ENCODE measurements at places on chromosomes 6 and 20. TPM values are rescaled to one million over a fixed set of nuclear protein-coding genes. Genes with fewer than 3 reads are reported as not detected.

The HTR1B gene
- not detected for total RNA-seq

The PLEKHG1 gene
- total RNA-seq = 0.11 TPM

The B3GAT2 gene
- not detected for total RNA-seq

The PDE10A gene
- 0.11 TPM for total RNA-seq

The MCHR2 gene
- not detected for total RNA-seq

The EPHA7 gene
- not detected for total RNA-seq

The ZFP57 gene
- not detected for total RNA-seq

The UTRN gene
- total RNA-seq = 103 TPM

The HLA-E gene
- 203 TPM for total RNA-seq

The BEND3 gene
- total RNA-seq = 1.8 TPM

The SLC22A3 gene
- total RNA-seq = not detected

The RIPPLY2 gene
- not detected for total RNA-seq

The MAP3K5 gene
- 4.1 TPM for total RNA-seq

The BTNL2 gene
- not detected for total RNA-seq

The SYCP2L gene
- total RNA-seq = not detected

The SIRPD gene
- not detected for total RNA-seq

The SUMO4 gene
- total RNA-seq = 6.3 TPM

The GNAS-AS1 gene
- 0.25 TPM for total RNA-seq

The APOM gene
- total RNA-seq = 3.3 TPM

The BPI gene
- total RNA-seq = not detected

The VGLL2 gene
- not detected for total RNA-seq

The LY6G5C gene
- total RNA-seq = 1.7 TPM

The BFSP1 gene
- total RNA-seq = 0.32 TPM

The DDO gene
- not detected for total RNA-seq

The ULBP2 gene
- total RNA-seq = 23.8 TPM

The CNKSR3 gene
- total RNA-seq = 2.4 TPM

The SPATA25 gene
- total RNA-seq = not detected
